ENCODE measurements at places on chromosomes 4 and X. TPM values are rescaled to one million over a fixed set of nuclear protein-coding genes. Genes with fewer than 3 reads are reported as not detected.

CITED1 gene
- total RNA-seq = not detected

ACE2 gene
- total RNA-seq = not detected

TMEM128 gene
- 24.3 TPM for total RNA-seq

HERC3 gene
- total RNA-seq = 9.2 TPM

ADH1A gene
- not detected for total RNA-seq

GABRG1 gene
- not detected for total RNA-seq

DDIT4L gene
- 0.26 TPM for total RNA-seq

ITM2A gene
- 0.32 TPM for total RNA-seq

CCDC149 gene
- 22.2 TPM for total RNA-seq

USP27X gene
- total RNA-seq = 2.6 TPM

ZGRF1 gene
- total RNA-seq = 7.8 TPM

SPON2 gene
- 194 TPM for total RNA-seq

TMEM33 gene
- total RNA-seq = 54.3 TPM

HGFAC gene
- total RNA-seq = 0.32 TPM

MRFAP1 gene
- total RNA-seq = 225 TPM

S100G gene
- not detected for total RNA-seq

NUP62CL gene
- total RNA-seq = not detected

LANCL3 gene
- under 0.01 TPM for total RNA-seq

ERCC6L gene
- 1.4 TPM for total RNA-seq

POU3F4 gene
- total RNA-seq = not detected

SRPK3 gene
- 0.24 TPM for total RNA-seq

NIPAL1 gene
- total RNA-seq = 3.4 TPM

CT45A5 gene
- not detected for total RNA-seq

DIAPH2 gene
- 15.3 TPM for total RNA-seq

PCDH10 gene
- total RNA-seq = 2.4 TPM

SSX3 gene
- not detected for total RNA-seq

TLL1 gene
- 0.08 TPM for total RNA-seq

FDCSP gene
- 7.7 TPM for total RNA-seq

MAGEA3 gene
- total RNA-seq = not detected

CLDN22 gene
- total RNA-seq = not detected

FMR1NB gene
- total RNA-seq = not detected

XAGE1A gene
- not detected for total RNA-seq

RIPPLY1 gene
- not detected for total RNA-seq

NEIL3 gene
- 8.4 TPM for total RNA-seq

PPARGC1A gene
- 7.4 TPM for total RNA-seq

OTC gene
- total RNA-seq = not detected

CSN1S1 gene
- total RNA-seq = not detected

PIR gene
- total RNA-seq = 15.4 TPM

SH2D1A gene
- not detected for total RNA-seq

HPGD gene
- total RNA-seq = 0.80 TPM

FAM47E gene
- total RNA-seq = not detected

HSFX1 gene
- 0.88 TPM for total RNA-seq

OTUD6A gene
- total RNA-seq = not detected

EGF gene
- total RNA-seq = 0.13 TPM

GABRE gene
- total RNA-seq = 2.2 TPM

HDAC6 gene
- total RNA-seq = 42.2 TPM

NAAA gene
- total RNA-seq = 57.5 TPM

IL21 gene
- total RNA-seq = not detected

RASL11B gene
- total RNA-seq = 4.5 TPM

NXF2B gene
- total RNA-seq = not detected

SERPINA7 gene
- total RNA-seq = not detected

PABPC5 gene
- 1.2 TPM for total RNA-seq

GRID2 gene
- total RNA-seq = under 0.01 TPM

PRKG2 gene
- total RNA-seq = 22.0 TPM

LRIT3 gene
- not detected for total RNA-seq

EMCN gene
- not detected for total RNA-seq

NAP1L5 gene
- total RNA-seq = 7.3 TPM

All from epithelial cell of alveolus of lung (primary cell).